ENCODE measurements at places on chromosomes 2 and 18.

- no peak for DNase-seq
Measured at GRCh38 chr2:226782092-226782713, 17.4 kb downstream of the IRS1 start.

- no peak for DNase-seq
Measured at GRCh38 chr2:240556553-240557100, 1.2 kb downstream of the ANKMY1 start.

DNA sequence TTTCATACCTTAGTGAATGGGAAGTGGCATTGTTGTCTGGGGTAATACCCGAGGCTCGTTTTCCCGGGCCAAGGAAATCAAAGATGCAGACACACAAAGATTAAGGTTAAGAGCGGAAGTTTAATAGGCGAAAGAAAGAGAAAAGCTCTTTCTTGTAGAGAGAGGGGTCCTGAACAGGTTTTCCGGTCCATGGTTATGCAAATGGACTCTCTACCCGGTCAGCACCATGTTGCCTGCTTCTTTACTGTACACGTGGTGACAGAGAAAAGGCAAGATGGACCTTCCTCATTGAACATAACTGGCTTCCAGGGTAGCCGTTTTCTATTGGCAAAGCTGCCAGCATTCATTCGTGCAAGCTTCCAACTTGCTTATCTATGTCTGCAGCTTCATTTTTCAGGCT, 2063.5 kb downstream of the SUCLG1 start:
- DNase-seq, result no peak

GRCh38 chr18:31329787-31330438, 12.0 kb downstream of the DSG1 start:
- no peak for DNase-seq

GRCh38 chr2:3470856-3471737, 48.2 kb downstream of the ADI1 start:
- no peak for DNase-seq

DNA sequence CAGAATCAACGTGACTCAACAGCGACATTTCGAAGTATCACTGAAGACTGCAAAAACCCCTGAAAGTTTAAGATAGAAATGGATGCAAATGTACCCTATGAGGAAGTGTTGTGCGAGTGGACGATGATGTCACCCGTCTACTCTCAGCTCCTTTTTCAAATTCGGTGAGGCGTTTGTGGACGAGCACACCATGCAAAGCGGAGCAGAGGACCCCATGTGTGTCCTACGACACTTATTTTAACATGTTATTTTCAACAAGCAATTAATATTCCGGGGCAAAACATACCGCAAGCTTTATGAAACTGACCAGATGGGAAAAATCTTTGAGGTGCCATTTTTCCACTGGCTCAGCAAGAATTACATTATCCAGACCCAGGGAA, 2.0 kb downstream of the PXDN start:
- DNase-seq, result no peak

- DNase-seq, result no peak
Measured at GRCh38 chr18:31206071-31206470, 43.4 kb upstream of the DSC1 start.

GRCh38 chr2:20138696-20139095, 86.2 kb downstream of the SDC1 start:
- DNase-seq, result no peak

DNA sequence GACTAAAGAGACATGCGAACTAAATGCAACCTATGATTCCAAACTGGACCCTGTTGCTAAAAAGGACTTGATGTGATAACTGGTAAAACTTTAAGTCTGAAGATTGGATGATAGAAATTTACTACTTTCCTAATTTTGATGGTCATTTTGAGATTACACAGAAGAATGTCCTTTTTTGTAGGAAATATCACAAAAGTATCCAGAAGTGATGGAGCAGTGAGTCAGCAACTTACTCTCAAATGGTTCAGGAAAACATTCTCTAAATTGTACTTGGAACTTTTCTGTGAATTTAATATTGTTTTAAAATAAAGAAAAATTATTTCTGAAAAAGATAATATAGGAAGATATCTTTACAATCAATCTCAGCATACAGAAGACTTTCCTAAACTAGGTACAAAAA, 19.9 kb downstream of the MBOAT2 start:
- DNase-seq, result no peak
